ENCODE measurements at places on chromosomes 2 and 18.
A peak's percentile ranks its signal among the peaks of the same experiment; 100 is the strongest.

DNA sequence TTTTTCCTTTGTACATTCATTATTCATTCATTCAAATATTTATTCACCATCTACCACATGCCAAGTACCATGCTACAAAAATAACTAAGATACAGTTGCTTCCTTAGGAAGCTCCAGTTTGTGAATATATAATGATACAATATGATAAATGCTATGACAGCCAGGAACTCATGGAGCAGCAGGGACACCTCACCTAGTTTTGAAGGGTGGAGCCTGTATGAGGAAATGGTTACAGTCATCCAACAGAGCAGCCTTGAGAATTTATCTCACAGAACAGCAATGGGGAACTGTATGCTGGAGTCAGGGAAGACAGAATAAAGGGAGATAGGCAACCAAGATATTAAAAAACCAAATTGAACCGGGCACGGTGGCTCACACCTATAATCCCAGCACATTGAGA, 124.0 kb downstream of the OSBPL1A start:
- no peak for DNase-seq

DNA sequence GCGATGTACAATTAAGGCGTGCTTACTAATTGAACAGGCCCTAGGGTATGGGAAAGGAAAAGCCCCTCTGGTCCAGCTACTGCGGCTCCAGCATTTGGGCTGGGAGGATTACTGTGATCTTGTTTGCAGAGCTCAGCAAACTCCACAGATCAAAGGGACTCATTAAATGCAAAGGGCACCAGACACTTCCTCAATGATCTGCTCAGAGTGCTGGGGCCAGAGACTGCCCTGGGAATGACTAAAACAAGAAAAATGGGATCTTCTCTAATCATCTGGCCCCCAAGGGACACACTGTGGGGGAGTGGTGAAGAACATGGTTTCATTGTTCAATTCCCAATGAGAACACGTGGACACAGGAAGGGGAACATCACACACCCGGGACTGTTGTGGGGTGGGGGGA, 85.0 kb downstream of the MARCHF4 start:
- no peak for DNase-seq

- DNase-seq: no peak
Measured at GRCh38 chr18:32060026-32060425, 31.6 kb upstream of the RNF138 start.

- peak; percentile 82 for DNase-seq
Measured at GRCh38 chr18:46291149-46291548, 187.0 kb downstream of the HAUS1 start.

GRCh38 chr18:11288401-11288800, 139.0 kb upstream of the PIEZO2 start:
- DNase-seq: no peak
